Smooth muscle cell of the umbilical artery (primary cell): ENCODE measurements at places on chromosomes 1 and 21. TPM values are rescaled to one million over a fixed set of nuclear protein-coding genes. Genes with fewer than 3 reads are reported as not detected.

Gene KRTAP15-1
- not detected in 2 replicates for total RNA-seq

Gene HSD3B2
- total RNA-seq: not detected in 2 replicates

Gene CCDC17
- 0.30 and 0.78 TPM in 2 replicates for total RNA-seq

Gene KRTAP7-1
- not detected in 2 replicates for total RNA-seq

Gene AUNIP
- 0.30 and 1.8 TPM in 2 replicates for total RNA-seq

Gene CDC7
- total RNA-seq: 1.5 and 4.2 TPM in 2 replicates

Gene CATSPERE
- total RNA-seq: 0.30 and 0.51 TPM in 2 replicates

Gene TLR5
- 0.14 TPM in 1 of 2 replicates, not detected in the other for total RNA-seq

Gene RGS8
- total RNA-seq: not detected in 2 replicates

Gene NFIA
- 2.7 and 4.2 TPM in 2 replicates for total RNA-seq

Gene DDAH1
- 41.3 and 79.6 TPM in 2 replicates for total RNA-seq

Gene SPATA21
- total RNA-seq: not detected in 2 replicates

Gene TCEA3
- total RNA-seq: 9.8 and 13.9 TPM in 2 replicates

Gene CLDN19
- total RNA-seq: not detected in 2 replicates

Gene NPPA
- total RNA-seq: not detected in 2 replicates

Gene RCSD1
- not detected in 2 replicates for total RNA-seq

Gene GOLT1A
- not detected in 2 replicates for total RNA-seq

Gene COL8A2
- 9.2 and 19.6 TPM in 2 replicates for total RNA-seq

Gene LDLRAD1
- total RNA-seq: not detected in 2 replicates

Gene FAM167B
- 0.78 TPM in 1 of 2 replicates, not detected in the other for total RNA-seq

Gene PIK3CD
- 5.3 and 14.6 TPM in 2 replicates for total RNA-seq

Gene SAMD13
- 0.30 and 0.42 TPM in 2 replicates for total RNA-seq

Gene DRAXIN
- under 0.01 and 1.2 TPM in 2 replicates for total RNA-seq

Gene DYRK3
- total RNA-seq: 27.6 and 34.5 TPM in 2 replicates

Gene PIGR
- total RNA-seq: not detected in 2 replicates

Gene LMX1A
- total RNA-seq: not detected in 2 replicates

Gene WDR47
- 17.2 and 23.8 TPM in 2 replicates for total RNA-seq

Gene SPRR1A
- not detected in 2 replicates for total RNA-seq

Gene ALX3
- not detected in 2 replicates for total RNA-seq

Gene NECTIN4
- 0.30 and 1.8 TPM in 2 replicates for total RNA-seq

Gene TMPRSS3
- total RNA-seq: not detected in 2 replicates

Gene PYHIN1
- not detected in 2 replicates for total RNA-seq

Gene SPATA46
- total RNA-seq: not detected in 2 replicates
